ENCODE measurements at places on chromosomes 7 and 10.

- no peak for DNase-seq
Observed at GRCh38 chr7:26700893-26701292, 163.5 kb downstream of the SKAP2 start.

DNA sequence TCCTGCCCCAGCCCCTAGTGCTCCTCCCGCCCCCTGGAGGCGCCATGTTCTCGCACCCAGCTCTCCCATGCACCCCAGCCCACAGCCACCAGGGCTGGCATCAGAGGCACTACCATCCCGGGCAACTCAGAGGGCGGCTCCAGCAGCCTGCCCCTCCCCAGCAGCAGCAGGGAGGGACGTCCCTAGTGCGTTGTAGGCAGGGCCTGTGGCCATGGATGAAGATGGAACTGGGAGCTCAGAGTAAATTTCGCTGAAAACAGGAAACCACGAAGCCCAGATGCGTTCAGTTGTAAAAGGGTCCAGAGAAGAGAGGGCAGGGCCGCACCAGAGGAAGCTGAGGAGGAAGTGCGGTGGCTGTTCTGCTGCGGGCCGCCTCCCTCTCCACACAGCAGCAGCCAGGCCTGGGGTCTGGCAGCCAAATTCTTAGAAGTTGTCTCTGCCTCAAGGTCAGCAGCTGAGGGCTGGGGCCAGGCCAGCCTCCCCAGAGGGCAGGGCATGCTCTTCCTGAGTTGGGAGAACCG, 24.6 kb downstream of the VSIR start:
- peak; percentile 59 for DNase-seq

DNA sequence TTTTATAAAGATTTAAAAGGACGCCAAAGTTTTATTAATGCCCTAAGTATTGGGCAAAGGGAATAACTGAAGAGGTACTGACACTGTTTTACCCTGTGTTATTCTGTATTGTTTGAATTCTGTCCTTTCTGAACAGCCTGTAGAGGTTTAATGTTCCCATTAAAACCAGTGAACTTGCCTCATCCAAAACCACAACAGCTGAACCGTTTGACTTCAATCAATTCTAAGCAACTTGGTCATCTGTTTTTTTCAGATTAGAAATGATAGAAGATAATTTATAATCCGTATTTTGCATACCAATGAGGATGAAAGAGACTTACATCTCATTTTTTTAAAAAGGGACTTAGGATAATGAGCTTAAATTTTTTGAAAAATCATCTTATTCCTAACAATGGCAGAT, 40.4 kb downstream of the HACD1 start:
- DNase-seq, result no peak

DNA sequence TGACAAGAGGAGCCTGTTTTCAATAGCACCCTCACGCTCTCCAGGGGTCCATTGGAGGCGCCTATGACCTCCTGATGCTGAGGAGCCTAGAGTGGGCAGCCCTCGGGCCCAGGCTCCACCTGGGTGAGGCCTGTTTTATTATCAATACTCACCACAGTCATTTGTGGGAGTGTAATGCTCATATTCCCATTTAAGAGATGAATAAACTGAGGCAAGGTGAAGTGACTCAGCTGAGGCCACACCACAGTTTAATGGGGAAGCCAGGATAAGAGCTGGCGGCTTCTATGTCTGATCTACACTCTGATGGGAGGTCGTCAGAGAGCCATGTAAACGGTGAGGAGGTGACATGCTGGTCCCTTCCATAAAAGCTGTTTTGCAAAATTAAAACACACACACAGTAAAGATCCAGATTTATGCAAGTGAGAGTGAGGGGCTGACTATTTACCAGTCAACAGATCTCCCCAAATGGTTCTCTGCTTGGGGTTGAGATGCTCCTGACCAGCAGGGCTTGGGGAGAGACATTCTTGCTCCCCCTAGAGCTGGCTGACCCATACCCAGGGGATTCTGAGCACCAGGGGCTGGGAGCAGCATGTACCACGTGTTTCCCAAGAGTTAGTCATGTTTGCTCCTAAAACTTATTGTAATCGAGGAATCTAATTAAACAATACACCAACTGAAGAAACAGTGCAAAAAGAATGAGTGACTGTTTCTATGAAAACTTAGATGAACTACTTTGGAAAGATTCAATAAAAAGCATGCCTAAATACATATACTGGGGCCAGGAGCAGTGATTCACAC, 81.0 kb upstream of the INSIG1 start:
- no peak for DNase-seq

- no peak for DNase-seq
Observed at GRCh38 chr10:10730471-10731043, 287.1 kb upstream of the CELF2 start.

GRCh38 chr10:11578802-11579255, 32.6 kb downstream of the USP6NL start:
- peak; percentile 32 for DNase-seq

- DNase-seq, result no peak
Observed at GRCh38 chr10:131127138-131127589, 184.4 kb downstream of the TCERG1L start.

Measured in stimulated activated CD4-positive, alpha-beta T cell treated with anti-CD3 and anti-CD28 coated beads, Interleukin-12 subunit alpha, Interleukin-12 subunit beta, amount 100 ng/mL, for 4 hours (primary cell).